Activated B cell treated with CpG ODN at 0.5 μM for 24 hours (primary cell): ENCODE measurements at places on chromosomes 11 and 22. TPM values are rescaled to one million over a fixed set of nuclear protein-coding genes. Genes with fewer than 3 reads are reported as not detected.

Gene KIF18A
- total RNA-seq, result 4.1 and 4.4 TPM in 2 replicates

Gene RAG2
- total RNA-seq, result not detected in 2 replicates

Gene OR5M3
- not detected in 2 replicates for total RNA-seq

Gene SLC22A9
- not detected in 2 replicates for total RNA-seq

Gene RFPL1
- not detected in 2 replicates for total RNA-seq

Gene RGL4
- total RNA-seq, result 0.42 and 0.81 TPM in 2 replicates

Gene RAB1B
- 115 and 118 TPM in 2 replicates for total RNA-seq

Gene CHRNA10
- 2.5 and 3.0 TPM in 2 replicates for total RNA-seq

Gene RAB38
- 0.24 and 0.46 TPM in 2 replicates for total RNA-seq

Gene BRMS1
- total RNA-seq, result 56.9 and 59.2 TPM in 2 replicates

Gene TNNT3
- 2.9 and 3.5 TPM in 2 replicates for total RNA-seq

Gene PANX3
- not detected in 2 replicates for total RNA-seq

Gene GAB4
- total RNA-seq, result 0.29 TPM in 1 of 2 replicates, not detected in the other
